ENCODE measurements at places on chromosomes 13 and 19. TPM values are rescaled to one million over a fixed set of nuclear protein-coding genes. Genes with fewer than 3 reads are reported as not detected.

- no peak for DNase-seq
Measured at GRCh38 chr19:13538601-13539253, 32.4 kb upstream of the CACNA1A start.

DNA sequence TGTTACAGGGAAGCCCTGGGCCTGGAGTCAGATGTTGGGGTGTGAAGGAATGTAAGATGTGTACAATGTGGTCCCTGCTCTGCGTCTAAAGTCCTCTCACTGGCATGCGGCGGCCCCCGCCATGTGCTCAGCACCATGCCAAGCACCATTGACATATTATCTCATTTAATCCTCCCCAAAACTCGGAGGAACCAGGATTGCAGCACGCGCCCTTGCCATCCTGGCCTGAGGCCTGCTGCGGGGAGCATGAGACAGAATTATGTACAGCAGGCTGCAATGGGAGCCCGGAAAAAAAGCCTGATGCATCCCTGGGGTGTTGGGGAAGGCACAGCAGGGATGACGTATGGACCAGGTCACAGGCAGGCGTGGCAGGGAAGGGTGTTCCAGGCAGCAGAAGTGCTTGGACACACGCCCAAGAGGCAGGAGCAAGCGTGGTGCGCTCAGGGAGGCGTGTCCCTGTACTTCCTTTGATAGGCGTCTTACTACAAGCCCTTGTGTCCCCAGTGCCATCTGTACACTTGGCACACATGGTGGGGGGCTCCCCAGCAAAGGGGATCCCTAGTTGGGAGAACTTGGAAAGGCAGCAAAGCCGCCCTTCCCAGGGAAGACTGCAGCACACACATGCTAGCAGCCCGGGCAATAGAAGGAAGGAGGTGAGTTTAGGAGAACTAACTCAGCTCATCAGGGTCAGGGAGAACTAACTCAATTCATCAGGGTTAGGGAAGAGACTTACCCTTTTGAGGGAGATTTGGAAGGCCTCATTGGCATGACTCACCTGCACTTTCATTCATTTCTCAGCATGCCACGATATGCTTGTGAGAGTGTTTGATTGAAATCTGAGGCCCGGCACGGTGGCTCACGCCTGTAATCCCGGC is 3.4 kb downstream of the EVI5L start:
- peak; percentile 88 for DNase-seq

DNA sequence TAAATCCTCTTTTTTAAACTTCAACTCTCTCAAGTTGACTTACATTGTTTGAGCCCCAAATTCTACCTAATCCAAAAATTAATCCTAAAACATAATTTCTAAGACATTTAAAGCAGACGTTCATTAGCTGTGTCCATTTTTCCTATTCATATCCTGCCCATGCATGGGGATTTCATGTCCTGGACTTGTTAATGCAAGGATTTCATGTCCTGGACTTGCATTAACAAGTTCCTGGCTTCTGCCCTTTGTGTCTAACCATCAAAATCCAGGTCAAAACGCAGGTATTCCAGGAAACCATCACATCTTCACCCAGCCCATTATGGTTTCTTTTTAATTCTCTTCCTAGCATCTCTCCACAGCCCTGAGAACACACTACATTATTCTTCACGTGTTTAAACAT is 454.9 kb downstream of the KLF5 start:
- DNase-seq: no peak

DNA sequence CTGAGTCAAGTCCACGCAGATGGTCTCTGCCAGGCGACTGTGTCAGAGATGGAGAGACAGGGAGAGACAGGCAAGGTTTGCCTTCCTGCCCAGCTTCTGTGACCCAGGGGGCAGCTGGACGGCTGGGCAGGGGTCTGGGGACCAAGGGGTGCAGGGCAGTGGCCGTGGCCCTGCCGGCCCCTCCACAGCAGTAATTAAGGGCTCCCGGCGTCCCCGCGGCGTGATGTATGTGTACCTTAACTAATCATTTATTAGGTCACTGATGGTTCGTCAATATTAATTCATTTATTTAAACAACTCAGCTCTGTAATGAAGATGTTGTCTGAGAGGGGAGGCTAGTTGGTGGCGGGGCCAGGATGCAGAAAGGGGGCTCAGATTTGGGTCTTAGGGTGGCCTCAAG is 28.6 kb upstream of the TCF3 start:
- peak; percentile 37 for DNase-seq

- DNase-seq: no peak
Measured at GRCh38 chr13:76764916-76765315, 121.3 kb downstream of the KCTD12 start.

- no peak for DNase-seq
Measured at GRCh38 chr13:44148159-44148914, 225.3 kb upstream of the SERP2 start.

- no peak for DNase-seq
Measured at GRCh38 chr13:104875038-104875754, 1660.3 kb downstream of the EFNB2 start.

DNA sequence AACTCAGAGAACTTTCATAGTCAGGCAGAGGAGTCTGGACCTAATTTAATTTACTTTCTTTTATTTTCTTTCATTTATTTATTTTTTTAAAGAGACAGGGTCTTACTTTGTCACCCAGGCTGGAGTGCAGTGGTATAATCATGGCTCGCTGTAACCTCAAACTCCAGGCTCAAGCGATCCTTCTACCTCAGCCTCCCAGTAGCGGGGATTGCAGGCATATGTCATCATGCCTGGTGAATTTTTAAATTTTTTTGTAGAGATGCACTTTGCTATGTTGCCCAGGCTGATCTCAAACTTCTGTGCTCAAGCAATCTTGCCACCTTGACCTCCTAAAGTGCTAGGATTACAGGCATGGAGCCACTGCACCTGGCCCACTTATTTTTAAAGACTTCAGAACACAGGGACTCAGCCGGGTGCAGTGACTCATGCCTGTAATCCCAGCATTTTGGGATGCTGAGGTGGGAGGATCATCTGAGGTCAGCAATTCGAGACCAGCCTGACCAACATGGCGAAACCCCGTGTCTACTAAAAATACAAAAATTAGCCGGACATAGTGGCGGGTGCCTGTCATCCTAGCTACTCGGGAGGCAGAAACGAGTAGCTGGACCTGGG is 50.6 kb downstream of the KLF5 start:
- no peak for DNase-seq

DNA sequence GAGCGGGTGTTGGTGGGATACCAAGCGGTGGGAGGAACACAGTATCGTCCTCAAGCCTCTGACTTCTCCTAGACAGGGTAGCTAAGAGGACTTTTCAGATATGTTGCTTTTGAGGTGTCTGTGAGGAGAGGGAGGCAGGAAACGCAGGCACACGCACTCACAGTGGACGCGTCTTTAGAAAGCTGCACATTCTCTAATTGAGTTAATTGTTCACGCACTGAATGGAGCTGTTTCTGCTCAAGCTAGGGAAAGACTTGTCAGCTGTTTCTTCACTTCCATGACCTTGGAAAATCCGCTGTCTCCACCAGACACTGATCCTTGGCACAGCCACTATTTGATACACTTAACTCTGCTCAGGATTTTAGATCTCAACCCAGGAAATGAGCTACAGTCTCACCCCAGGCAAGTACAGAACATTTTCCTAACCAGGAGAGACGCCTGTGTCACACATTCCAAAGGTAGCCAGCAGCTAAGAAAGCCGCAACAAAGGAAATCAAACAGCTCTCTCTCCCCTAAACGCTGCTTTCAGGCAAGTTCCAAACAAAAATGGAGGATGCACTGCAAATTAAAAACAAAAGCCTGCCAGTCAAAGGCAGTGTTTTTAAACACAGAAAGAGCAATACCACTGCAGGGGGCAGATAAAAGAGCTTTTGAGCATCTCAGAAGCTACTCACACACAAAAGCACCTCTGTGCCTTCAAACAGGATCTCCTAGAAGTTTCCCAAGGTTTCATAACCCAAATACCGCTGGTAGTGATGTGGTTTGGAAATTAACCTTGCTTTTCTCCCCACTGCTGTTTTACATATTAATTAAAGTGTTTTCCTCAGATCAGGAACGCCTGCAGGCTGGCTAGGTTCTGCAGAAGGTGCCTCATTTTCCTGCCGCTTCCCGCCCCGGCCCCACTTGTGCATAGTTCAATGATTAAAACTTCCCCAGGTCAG is 57.3 kb downstream of the IRS2 start:
- no peak for DNase-seq

DNA sequence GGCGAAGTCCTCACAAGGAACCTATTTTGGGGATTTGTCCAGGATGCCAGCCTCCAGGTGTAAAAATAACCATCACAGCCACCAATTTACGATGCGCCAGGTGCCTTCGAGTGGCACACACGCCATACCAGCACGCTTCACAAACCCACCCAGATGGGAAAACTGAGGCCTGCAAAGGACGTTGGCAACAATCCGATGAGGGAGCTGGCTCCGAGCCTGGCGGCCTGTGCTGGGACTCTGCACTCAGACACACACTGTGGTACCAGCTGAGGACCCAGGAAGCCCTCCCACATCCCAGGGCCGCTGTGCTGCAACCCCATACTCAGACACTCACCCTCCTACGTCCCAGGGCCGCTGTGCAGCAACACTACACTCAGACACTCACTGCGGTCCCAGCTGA is 65.0 kb upstream of the C13orf46 start:
- no peak for DNase-seq

DNA sequence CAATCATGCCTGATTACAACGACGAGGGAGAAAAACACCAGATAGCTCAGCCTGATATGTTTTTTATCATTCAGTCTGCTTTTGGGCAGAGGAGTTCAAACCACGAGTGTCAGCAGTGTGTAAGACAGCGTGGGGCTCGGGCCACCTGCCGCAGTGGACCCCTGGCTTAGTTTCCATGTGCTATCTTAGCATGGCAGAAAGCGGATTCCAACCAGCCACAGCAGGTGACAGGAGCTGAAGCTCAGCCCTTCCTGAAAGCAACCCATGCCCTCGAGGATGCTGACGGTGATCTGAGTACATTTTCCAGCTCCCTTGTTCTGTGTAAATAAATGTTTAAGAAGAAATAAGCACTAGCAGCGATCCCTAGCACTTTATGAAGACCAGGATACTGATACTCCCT is 32.2 kb upstream of the MBNL2 start:
- no peak for DNase-seq

GRCh38 chr13:94332359-94333096 is 147.0 kb downstream of the DCT start:
- DNase-seq: no peak

GRCh38 chr19:41175801-41176777 is 16.9 kb upstream of the CYP2S1 start:
- DNase-seq: peak; percentile 82

GRCh38 chr13:27421101-27421871 is 3.1 kb upstream of the GTF3A start:
- no peak for DNase-seq

DNA sequence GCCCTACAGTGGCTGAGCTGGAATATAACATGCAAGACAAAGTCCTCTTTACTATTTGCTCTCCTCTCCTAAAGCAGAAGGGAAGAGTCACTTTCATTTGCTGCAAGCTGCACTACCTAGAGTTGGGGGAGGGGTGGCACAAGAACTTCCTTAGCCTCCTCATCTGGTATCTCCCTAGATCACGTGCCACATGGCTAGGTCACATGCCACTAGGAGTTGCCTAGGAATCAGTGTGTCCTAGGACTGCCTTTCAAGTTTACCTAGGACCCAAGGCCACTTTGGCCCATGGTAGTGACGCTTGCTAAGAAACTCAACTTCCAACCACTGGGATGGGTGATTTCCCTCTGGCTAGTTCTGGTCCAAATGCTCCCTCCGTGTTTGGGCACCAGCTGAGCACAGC is 625.2 kb downstream of the DIAPH3 start:
- no peak for DNase-seq

GRCh38 chr19:52140032-52140710 is 433 bp upstream of the ZNF616 start:
- no peak for DNase-seq

DNA sequence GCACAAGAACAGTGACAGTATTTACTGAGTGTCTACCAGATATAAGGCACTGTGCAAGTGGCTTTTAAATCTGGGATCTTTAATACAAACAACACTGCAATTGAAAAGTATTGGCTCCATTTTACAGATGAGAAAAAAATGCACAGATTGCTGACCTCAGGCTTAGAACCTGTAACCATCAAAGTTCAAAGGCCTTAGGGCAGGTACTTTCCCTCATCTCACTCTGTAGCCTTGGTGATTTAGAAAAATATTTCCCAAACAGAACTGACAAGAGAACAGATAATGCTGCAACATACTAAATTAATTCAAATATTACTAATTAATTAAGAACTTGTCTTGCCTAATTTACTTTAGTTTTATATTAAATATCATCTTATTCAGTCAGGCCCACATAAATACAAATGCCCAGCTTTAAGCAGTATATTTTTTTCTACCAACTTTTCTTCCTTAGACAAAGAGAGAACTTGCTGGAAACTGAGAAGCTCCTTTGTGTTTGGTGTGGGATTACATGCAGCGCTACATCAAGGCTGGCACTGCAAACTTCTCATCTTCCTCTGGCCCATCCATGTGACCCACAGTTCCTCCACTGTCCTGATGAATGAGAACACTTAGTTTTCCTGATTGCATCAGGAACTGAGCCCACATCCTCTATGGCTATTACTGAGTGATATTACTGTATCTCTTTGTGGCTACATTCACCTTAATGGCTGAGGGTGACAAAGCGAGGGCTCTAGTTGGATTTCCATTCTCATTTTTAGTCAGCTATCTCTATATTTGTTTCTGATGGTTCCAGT is 302.1 kb downstream of the ENOX1 start:
- DNase-seq: no peak

GRCh38 chr13:102854675-102855074 is 8.8 kb downstream of the ERCC5 start:
- DNase-seq: no peak

DNA sequence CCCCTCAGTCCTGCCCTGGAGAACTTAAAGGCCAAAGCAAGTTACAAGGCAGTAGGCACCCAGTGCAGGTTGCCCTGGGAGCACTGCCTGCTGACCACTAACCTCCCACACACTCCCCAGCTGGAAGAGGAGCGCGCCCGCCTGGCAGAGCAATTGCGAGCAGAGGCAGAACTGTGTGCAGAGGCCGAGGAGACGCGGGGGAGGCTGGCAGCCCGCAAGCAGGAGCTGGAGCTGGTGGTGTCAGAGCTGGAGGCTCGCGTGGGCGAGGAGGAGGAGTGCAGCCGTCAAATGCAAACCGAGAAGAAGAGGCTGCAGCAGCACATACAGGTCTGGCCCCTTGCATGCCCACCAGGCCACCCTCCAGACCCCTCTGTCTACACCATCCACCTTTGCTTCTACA is 61.1 kb downstream of the KCNC3 start:
- DNase-seq: no peak

GRCh38 chr13:96781141-96781540 is 213.1 kb downstream of the OXGR1 start:
- DNase-seq: peak; percentile 67

- DNase-seq: no peak
Measured at GRCh38 chr19:35563207-35563829, at the start of gene ATP4A. ATP4A (minus strand) TSS chr19:35563658; CDS start chr19:35563629, 29 bp downstream.

MEDAG gene
- 4.7 TPM for total RNA-seq

AP1M2 gene
- not detected for total RNA-seq

PNMA8B gene
- total RNA-seq: 0.68 TPM

Measured in Right ventricle myocardium inferior (tissue), 1 donor.